ENCODE measurements at places on chromosomes 1 and 21.

DNA sequence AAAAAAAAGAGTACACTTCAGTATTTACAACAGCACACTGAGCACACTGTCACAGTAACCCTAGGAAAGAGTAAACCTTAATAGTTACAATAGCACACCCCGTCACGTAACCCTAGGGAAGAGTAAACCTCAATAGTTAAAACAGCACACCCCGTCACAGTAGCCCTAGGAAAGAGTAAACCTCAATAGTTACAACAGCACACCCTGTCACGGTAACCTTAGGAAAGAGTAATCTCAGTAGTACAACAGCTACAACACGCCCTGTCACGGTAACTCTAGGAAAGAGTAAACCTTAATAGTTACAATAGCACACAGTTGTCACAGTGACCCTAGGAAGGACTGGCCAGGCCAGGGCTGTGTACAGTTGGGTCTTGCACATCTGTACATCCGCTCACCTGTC is 3.0 kb downstream of the CDK11A start:
- DNase-seq = no peak

GRCh38 chr1:243291292-243291691 is 35.5 kb downstream of the SDCCAG8 start:
- DNase-seq = no peak

- no peak for DNase-seq
Observed at GRCh38 chr1:16888860-16889816, 6.6 kb upstream of the RNU1-2 start.

GRCh38 chr1:39490596-39491145 is 765 bp upstream of the BMP8A start:
- DNase-seq = no peak

- DNase-seq = no peak
Observed at GRCh38 chr1:201266774-201267173, 16.5 kb upstream of the PKP1 start.

DNA sequence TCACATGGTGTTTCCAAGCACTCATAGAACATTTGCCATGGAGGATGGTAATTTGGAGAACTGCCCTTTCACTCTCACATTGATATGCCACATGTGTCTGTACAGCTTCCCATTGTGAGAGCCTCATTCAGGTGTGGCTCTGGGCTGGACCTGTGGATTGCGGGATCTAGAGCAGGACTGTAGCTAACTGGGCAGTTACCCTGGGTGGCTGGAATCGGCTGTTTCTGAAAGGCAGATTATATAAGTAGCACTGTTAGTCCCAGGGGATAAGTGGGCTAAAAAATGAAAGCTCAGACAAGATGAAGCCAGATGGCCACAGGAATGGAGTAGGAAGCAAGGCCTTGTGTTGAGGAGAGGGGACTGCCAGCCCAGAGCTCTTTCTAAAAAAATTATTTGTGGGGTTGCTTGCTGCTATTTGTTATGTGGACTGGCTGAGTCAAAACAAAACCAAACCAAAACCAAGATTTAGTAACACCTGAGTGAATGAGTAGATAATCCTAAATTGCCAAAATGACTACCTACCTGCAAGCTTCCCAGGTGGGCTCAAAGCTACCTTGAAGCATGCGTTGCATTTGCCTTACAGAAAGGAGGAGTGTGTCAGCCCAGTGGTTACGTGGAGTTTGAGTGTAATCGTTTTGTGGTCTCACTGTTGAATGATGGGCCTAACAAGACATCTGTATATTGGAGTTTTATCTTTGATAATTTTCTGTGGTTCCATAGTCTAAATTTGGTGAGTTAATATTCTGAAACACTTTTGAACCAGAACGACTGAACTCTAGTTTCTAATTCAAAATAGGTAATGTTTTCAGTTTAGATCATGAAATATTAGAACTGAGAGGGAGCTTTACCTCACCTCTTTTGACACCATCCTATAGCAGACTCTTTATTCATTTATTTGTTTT is 58.0 kb downstream of the SDCCAG8 start:
- peak; percentile 7 for DNase-seq

GRCh38 chr1:168300626-168301025 is 19.9 kb downstream of the TBX19 start:
- DNase-seq = no peak

DNA sequence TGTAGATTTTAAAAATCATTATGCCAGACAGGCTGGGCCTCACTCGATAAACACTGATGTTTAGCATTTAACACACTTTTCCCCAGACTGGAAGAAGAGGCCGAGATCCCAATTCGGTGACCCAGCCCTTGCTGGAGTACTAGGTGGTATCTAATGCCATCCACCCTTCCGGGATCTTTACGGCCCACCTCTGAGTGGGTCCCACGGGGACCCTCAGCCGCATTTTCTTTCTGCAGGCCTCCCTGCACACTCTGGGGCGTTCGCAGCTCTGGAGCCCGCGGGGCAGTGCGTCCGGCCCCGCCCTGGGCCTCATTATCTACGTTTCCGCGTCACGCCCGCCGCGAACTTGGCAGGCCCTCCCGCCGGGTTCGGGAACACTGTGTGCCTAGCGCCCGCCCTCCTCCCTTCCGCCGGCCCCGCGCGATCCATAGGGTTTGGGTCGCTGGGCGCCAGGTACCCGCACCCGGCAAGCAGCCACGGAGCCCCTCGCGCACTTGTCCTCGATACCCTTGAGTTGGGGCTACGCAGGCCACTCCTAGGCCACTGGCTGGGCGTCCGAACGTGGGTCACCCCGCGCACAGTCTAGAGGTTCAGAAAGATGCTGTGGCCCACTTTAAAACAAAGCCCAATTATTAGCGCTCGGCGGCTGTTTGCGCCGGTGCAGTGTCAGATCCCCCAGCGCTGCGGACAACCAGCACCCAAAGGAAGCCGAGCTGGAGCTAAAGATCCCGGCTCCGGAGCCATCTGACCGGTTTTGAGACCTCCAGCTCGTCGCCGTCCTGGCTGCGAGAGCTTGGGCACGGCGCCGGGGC is 950 bp upstream of the EVA1C start:
- no peak for DNase-seq

GRCh38 chr1:206111271-206111927 is 5.8 kb downstream of the AVPR1B start:
- no peak for DNase-seq

DNA sequence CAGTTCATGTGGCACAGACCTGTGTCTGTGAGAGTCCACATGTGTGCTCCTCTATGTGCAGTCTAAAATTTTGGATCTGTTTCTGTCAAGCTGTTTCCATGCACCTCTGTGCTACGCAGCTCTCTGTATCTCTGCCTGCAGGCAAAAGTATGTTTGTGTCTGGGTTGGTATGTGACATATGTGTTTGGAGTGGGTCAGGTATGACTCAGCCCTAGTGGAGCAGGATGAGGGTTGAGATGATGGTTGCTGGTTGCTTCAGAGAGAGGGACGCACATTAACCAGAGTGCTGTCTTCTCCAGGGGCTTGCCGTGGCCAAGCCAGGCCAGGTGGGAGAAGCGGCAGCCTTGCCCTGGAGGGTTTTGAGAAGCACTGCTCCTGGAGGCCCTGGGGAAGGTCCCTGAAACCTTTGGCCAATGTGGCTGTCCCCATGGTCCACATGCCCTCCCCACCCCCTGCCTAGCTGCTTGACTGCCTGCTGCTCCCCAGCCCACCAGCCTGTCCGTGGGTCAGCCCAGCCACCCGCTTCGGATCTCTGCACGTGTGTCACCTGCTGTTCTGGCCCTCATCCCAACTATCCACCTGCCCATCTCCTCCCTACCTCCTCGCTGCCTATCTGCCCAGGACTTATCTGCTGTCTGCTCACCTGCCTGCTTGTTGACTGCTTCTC is 4.1 kb upstream of the EVA1B start:
- DNase-seq = no peak

DNA sequence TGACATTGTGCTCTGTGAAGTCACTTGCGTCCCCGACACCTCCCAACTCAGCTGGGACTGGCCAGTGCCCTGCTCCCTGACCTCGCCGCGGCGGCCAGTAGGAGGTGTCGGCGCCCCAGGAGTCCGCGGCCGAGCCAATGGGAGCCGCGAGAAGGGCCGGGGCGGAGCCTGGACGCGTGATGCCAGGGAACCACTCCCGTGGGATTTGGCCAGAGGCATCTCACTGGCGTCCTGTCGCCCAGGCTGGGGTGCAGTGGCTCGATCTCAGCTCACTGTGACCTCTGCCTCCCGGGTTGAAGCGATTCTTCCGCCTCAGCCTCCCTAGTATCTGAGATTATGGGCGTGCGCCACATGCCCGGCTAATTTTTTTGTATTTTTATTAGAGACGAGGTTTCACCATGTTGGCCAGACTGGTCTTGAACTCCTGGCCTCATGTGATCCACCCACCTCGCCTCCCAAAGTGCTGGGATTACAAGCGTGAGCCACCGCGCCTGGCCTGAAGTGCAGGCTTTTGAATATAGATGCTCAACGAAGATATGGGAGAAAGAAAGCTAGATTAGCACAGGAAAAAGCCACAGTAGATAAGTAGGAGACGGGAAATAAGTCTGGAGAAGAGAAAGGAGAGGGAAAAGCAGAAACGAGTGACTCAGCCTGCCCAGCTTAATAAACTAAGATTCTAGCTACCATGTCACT is 38.0 kb downstream of the ZBTB8OS start:
- peak; percentile 18 for DNase-seq

DNA sequence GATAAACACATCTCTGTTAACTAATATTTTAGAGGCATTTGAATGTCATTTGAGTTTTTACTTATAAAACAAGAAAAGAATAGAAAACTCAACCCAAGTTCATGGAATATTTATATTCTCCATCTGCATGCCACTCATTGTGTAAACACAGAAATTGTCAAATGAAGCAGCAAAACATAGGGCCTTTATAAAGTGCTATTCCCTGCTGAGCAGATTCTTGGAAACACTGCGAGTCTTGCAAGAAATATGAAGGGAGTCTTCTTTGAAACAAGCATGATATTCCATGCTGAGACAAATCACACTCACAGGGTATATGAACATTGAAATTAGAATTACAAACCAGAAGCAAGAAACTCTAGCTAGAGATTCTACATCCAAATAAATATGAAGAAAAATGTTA is 655.8 kb downstream of the BRINP3 start:
- peak; percentile 29 for DNase-seq

DNA sequence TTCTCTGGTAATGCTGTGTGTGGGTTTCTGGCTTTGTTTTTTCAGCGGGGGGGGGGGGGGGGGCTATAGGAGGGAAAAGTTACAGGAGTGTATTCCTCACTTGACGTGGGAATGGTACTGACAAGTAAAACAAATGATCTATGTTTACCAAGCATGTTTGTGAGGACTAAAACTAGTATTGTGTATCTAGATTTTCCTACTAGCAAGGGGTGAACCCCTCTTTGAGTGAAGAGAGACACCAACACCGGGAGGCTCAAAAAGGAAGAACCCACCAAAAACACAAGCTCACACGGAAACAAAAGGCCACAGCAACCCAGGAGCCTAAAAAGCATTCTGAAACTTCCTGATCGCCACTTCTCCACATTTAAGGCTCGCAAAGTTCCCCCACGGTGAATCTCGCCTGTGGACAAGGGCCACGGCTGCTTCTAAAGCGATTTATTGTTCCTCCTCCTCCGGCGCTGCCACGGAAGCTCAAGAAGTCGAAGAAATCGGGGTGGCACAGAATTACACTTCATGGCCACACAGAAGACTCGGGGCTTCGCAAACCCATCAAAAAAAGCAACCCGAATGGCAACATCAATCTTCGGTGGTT is 703 bp downstream of the PUM1 start:
- DNase-seq = no peak

DNA sequence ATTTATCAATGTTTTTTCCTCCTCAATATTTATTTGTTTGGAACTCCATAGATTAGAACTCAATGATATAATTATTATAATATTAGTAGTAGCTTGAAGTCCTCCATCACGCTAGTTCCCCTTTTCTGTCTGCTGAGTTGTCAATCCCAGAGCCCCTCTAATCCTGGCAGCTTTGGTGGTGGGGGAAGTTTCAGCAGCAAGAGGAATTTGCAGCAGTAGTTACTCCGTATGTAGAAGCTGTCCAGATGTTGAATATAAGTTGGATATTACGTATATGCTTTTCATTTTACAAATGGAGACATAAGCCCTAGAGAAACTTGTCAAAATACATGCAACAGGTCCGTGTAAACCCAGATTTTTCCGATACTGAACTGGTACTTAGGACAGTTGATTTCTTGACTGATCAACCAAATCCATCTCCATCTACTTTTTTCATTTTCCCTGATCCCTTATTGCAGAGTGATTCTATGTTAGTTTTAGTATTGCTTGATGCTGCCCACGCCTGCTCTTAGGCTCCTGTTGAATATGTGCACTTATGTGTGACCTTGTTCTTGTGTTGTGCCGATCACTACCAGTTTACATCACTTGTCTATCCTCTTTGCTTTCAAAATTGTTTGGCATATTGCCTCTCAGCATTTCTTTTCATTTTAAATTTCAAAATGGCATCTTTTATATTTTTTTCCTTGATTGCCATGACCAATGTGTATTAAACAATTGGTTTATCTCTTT is 28.1 kb downstream of the SMAP2 start:
- no peak for DNase-seq

DNA sequence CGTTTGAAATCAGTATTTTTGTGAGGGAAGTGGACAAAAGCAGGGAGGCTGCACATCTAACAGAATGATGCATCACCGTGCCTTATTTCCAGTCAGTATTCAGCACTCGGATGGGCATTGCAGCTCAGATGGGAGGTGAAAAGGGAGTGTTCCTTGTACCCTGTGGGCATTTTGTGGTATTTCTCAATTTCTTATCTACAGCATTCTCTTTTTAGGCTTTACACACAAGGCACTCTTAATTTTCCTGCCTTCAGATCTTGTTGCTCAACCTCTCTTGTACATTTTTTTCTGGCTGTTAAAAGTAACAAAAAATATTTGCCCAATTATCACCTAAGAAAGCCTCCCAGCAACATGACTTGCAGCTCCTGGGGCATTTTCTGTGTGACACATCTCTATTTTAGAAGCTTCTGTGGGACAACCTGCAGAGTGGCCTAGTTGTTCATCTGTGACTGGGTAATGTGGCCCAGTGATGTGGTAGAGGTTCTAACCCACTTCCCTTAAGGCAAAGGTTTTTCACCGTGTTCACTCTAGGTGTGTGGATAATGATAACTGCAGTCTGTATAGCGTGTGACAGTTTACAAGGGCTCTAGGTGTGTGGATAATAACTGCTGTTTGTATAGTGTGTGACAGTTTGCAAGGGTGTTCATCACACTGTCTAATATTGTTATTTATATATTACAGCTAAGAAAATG is 257.2 kb downstream of the PTGER3 start:
- DNase-seq = no peak

DNA sequence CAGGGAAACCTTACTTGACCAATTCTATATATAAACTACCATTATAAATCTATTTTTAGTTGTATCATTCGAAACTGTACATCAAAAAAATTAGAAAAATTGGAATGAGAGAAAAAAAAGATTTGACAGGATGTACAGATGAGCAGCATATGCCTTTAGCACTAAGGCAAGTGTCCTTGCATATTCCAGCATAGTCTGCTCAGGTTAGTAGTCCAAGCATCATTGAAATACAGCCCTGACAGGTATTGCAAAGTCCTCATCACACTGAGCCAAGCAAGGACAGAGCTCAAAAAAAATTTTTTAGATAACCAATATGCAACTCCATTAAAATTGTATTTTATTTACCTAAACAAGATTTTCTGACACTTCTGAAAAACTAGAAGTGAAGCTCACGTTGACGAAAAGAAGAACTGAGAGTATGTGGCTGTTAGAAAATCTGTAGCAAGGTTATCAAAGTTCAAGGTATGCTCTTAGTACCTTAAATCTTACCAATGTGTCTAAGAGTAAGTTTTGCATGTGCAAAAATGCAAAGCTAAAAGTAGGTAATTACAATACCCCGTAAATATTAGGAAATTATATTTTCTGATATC is 465.6 kb upstream of the ADGRL4 start:
- no peak for DNase-seq

- no peak for DNase-seq
Observed at GRCh38 chr1:114144016-114144415, 9.7 kb downstream of the SYT6 start.

GRCh38 chr1:156320560-156320959 is 17.5 kb downstream of the CCT3 start:
- no peak for DNase-seq
